ENCODE measurements at places on chromosomes 16 and 17.

GRCh38 chr17:80992077-80992947 lies 671 bp downstream of the CHMP6 start:
- DNase-seq: no peak

DNA sequence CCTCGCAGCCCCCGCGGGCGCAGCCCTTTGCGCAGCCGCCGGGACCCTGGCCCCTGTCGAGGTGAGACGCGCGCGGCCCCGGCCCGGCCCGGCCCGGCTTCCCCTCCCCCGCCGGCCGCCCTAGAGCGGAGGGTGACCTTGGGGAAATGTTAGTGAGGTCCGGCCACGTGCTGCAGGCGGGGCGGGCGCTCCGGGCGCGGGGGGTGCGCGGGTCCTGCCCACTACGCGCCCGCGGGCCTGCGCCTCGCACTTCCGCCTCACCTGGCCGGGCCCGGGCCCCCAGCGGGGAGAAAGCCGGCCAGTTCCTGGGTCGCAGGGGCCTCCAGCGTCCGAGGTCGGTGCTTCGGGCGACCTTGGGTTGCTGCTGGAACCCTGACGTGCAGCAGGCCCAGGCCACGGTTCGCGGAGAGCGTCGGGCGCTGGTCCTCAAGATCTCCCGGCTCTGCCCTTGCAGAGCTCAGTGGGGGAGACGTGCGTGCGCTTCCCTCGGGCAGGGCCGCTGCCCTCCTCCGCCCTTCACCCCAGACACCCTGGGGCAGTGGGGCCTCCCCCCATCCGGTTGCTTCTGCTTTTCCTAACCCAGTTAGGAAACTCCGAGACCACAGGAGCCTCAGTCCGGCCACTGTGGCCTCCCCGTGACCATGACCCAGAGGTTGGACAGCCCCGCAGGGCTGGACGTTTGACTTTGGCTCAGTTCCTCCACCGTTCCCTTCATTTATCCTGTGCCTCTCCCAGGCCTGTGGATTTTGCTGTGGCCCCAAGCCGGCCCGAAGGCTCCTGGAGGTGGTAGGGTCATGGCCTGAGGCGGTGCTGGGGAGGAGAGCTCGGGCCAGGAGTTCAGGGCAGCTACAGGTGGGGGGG lies 791 bp downstream of the MCRIP2 start:
- peak; percentile 55 for DNase-seq

DNA sequence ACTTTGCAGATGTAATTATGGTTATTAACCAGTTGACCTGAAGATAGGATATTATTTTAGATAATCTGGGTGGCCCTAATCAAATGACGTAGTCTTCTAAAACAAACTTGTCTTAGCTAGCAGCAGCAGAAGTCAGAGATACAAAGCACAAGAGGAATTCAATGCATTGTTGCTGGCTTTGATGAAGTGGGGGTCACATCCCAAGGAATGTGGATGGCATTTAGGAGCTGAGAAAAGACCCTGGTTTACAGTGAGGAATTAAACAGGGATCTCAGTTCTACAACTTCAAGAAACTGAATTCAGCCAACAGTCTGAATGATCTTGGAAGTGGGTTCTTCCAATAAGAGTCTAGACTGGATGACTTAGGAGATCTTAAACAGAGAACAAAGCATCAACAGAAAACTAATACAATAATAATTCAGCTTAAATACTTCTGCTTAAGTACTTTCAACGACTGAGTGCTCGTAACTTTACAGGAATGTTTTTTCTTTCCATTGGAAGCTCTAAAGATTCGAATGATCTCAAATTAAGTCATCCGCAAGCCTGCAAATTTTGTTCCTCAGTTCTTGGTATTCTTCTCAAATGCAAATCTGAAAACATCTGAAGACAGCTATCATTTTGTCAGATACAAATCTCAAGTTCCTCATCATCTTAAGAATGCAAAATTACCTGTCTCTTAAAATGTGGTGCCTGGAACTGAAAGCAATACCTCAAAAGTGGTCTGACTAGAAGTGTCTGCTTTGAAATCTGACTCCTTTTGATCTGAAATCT lies 3.3 kb downstream of the C16orf46 start:
- DNase-seq: no peak

GRCh38 chr17:82334622-82335394 lies 1.2 kb upstream of the SECTM1 start:
- DNase-seq: peak; percentile 20

DNA sequence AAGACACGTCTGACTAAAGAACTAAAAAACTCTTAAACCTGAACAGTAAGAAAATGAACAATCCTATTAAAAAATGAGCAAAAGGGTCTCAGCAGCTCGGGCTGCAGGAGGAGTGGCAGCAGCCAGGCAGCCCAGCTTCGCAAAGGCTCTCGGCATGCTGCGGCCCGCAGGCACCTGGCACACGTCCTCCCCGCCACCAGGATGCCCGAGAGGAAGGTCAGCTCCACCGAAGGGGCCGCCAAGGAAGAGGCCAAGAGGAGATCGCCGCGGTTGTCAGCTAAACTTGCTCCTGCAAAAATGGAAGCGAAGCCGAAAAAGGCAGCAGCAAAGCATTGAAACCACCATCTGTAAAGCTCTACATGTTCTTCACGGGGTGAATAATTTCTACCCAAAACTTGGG lies 173.5 kb downstream of the BCAS3 start:
- no peak for DNase-seq

DNA sequence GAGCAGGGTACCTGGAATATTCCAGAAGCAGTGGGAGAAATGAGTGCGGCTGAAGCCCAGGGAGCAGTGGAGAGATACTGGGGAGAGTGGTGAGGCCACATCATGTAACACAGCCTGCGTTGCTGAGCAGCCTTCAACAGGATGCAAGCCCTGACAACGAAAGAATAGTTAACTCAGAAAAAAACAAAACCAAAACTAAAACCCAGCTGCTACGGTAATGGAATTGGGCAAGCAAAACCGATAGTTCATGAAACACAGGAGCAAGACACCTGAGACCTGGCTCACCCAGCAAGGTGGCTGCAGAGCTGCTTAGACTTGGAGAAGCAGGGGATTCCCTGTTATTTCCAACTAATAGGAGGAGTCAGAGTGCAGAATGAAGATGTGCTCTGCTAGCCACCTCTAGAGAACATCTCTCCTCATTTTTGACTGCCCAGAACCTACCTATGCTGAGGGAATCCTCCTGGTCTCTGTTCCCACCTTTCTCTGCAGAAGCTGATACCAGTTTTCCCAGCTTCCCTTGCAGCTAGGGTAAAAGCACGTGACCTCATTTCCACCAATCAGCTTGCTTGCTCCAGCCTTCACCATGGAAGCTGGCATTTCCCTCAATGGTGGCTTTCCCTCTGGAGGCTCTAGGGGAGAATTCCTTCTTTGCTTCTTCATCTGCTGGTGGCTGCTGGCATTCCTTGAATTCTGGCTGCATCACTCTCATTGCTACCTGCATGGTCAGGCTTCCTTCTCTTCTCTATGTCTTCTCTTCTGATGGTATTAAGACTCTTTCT lies 59.4 kb upstream of the XYLT1 start:
- no peak for DNase-seq

- no peak for DNase-seq
These were observed 5.5 kb upstream of the ZNF750 start for GRCh38 chr17:82845163-82845807.

DNA sequence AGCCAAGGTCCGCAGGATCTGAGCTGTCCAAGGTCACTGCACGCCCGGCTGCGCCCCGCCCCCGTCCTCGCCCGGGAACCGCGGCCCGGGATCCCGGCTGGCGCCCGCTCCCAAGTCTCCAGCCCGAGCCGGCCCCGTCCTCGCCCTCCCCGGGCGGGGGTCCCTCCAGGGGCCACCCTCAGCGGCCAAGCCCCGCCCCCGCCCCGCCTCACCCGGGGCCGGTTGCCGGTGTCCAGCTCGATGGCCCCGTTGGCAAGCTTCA lies 216 bp downstream of the VPS9D1 start:
- peak; percentile 79 for DNase-seq

DNA sequence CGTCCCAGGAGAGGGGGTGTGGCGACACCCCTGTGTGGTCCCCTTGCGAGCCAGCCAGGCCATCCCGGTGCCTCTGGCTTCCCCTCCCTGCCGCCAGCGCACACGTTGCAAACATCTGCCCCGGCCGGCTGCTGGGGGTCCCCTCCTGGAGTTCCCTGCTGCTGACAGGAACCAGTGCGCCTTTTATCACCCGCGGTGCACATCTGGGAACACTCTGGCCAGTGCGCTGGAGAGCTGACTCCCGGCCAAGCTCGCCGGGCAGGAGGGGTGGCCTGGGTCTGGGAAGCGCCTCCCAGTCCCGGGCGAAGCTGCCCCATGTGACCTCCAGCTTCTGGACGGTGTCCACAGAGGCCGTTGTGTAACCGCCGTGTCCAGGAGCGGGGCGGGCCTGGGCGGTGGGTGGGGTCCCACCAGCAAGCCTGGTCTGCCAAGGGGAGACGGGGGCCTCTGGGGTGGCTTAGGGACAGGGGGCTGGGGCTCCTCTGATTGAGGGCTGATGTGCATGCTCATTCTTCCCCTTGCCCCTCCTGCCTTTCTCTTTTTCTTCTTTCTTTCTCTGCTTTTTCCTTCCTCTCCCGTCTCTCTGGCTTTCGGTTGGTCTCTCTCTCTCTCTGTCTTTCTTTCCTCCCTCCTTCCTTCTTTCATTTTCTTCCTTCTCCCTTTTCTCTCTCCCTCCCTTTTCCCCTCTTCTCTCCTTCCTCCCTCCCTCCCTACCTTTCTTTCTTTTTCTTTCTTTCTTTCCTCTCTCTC lies 25.2 kb upstream of the CIBAR2 start:
- peak; percentile 82 for DNase-seq
